ENCODE measurements at places on chromosomes 3 and 15.

DNA sequence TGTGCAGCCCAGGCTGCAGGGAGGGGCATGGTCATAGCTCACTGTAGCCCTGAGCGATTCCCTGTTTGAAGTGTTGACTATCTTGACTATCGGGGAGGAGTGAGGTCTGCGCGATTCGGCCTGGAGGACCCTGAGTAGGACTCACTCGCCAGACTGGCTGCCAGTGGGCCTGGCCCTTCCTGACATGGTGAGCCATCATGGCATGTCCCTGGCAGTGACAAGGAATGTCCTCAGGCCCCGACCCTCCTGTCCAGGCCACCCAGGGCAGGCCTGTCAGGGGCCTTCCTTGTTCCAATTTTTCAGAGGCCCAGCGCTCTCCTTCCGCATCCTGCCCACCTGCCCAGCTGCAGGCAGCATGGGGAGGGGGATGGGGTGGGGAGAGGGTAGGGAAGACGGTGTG lies 5.2 kb upstream of the OCA2 start:
- no peak for DNase-seq

GRCh38 chr3:61679026-61679425 lies 117.7 kb downstream of the PTPRG start:
- no peak for DNase-seq

DNA sequence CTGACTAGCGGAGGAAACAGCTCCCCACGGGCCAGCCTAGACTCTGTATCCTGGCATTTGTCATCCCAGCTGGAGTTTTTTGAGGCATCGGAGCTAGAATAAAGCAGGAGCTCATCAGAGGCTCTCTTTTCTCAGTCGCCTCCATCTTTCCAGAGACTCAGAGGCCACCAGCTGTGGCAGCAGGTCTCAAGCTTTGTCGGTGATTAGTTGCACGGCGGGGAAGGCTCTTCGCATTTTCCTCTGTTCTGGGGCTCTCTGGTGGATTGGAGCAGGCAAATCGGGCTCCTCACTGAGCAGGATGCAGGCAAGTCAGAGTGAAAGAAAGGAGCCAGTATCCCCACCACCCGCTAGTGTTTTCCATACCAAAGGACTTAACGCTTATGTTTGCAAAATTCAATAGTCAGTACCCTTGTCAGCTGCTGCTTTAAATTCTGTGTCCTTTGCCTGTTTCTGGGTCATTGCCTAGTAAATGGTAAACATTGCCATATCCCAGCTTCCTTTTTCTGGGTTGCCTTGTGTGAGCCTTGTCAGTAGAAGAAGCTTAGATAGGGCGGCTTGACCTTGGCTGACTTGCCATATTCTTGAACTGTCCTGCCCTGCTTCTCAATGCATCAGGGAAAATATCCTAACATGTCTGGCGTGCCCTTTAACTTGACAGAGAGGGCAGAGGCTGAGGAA lies 127.1 kb downstream of the PTPRG start:
- no peak for DNase-seq

DNA sequence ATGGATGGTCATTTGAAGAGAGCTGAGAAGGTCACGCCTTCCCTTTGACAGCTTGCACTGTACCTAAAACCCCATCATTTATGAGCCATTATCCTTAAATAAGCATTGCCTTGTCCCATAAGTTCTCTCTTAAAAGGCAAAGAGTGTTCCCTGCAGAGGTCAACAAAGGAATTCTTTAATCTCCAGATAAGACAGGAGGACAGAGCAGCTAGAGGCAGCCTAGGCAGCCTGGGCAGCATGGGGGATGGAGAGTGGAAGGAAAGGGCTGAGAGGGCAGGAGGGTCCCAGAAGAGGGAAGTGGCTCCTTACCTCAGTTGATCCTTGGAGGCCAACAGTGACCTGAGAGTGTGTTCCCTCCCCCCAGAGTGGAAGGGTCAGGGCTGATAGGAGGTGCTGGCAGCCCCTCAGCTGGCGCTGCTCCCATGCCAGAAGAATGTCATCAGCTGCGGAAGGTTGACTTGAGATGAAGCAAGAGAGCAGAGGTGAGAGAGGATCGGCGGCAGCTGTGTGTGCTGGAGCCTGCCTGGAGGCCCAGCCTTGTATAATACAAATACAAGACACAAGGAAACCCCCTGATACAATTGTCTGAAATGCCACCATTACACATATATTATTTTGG lies 12.8 kb downstream of the KBTBD13 start:
- no peak for DNase-seq

GRCh38 chr15:92383519-92384324 lies 10.0 kb upstream of the ST8SIA2 start:
- DNase-seq, result no peak

GRCh38 chr3:125433611-125434041 lies 58.5 kb upstream of the ZNF148 start:
- no peak for DNase-seq

DNA sequence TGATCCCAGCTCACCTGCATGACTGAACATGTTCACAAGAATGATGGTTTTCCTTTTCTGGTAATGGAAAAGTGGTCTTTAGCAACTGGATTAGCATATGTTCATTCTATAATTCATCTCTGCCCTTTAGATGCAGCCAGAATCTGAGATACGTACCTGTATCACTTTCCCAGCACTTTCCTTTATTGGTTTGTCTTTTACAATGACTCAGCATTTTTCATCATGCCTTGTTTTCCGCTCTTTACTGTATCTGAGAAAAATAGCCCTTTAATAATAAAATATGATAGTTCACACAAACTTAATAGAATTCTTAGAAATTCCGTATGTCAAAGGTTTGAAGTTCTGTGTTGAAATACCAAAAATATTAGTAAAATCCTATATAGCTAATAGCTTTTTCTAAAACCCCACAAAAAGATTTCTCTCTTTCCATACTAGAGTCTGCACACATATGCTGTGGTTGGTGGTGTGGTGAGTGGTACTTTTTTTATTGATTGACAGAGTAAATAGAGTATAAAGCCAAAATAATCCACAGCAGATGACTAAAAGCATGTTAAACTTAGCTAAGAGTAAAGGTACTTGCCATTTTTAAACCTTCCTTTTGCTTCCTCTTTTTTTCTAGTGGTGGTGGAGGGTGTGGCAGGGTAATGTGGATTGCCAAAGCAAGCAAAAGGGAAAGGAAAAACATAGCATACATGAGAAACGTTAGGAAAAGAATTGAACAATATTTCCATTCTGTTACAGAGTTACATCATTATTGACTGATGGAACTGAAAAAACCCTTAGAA lies 328.9 kb upstream of the RBMS3 start:
- no peak for DNase-seq

DNA sequence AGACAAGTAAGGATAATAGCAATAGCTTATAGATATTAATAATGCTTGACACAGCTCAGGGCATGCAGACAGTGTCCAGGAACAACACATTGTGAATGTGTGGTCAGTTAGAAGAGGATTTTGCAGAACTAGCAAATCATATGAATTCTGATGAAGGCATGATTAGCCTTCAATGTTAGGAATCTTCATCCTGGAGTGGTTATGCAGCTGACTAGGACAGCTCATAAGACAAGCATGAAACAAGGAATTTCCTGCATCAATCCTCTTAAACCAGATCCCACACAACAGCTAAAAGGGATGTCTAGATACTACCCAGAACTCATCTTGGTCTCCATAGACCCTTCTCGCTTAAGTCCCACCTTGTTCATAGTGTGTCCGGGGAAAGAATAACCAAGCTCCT lies 499.0 kb upstream of the ATP11B start:
- DNase-seq, result no peak

- no peak for DNase-seq
Measured at GRCh38 chr3:172635588-172635987, 75.3 kb downstream of the NCEH1 start.
